ENCODE measurements at places on chromosomes 7 and 10.

DNA sequence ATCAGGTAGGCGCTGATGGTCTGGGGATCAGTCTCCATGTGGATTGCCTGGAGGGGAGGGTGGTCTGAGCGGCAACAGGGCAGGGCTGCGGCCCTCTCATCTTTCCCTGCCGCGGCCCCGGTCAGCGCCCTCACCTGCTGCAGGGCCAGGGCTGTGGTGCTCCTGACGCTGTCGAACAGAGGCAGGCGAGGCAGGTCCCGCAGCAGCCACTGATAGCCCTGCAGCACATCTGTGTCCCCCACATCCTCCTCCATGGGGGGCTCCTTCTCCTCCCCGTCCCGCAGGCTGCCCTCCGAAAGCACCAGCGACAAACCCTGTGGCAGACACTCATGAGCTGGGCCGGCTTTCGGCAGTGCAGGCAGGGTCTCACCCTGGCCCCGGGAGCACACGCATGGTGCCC is 19.0 kb downstream of the INTS1 start:
- DNase-seq = no peak

DNA sequence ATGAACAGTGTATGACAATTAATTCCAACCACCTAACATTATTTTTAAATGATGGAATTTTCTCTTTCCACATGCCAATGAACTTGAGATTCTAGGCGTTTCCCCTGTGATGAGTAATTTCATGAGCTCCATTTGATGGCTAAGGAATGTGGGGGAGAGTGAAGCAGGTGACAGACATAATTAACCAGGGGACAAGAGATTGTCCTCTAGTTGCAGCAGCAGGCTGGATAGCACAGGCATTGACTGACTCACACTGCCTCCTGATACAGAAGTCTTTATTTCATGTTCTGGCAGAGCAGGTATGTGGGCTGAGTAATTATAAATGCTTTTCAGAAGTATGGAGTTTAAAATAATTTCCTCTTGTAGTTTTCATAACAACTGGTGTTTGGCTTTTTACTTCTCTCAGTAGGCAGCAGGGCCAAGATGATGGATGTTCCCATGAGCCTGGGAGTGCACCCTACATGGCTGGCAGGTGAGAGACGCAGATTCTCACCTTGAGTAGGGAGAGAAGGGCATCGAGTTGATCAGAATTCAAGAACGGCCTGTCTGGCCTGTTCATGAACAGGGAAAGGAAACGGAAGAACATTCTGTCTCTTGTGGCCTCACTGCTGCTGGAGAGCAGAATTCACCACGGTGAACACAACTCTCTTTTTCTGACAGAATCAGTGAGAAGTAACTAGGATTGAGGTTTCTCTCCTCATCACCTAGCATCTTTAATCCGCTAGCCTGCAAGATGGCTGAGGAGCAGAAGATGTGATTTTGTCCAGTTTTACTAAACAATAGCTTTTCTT is 118.8 kb downstream of the AOAH start:
- DNase-seq = no peak

DNA sequence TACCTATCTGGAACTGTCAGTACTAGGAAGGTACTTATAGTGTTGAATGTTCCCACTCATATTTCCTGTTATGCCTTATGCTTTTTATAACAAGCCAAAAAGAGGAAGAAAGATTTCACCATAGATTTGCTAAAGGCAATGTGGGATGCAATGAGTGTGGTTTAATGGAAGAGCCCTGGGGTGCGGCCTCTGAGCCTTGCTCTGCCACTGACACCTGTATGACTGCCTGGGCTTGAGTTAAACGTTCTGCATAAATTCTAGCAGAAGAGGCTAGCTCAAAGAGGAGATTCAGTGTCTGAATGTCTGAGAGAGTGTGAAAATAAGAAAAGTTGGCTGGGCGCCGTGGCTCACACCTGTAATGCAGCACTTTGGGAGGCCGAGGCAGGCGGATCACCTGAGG is 143.8 kb downstream of the TPST1 start:
- DNase-seq = no peak

- no peak for DNase-seq
Measured at GRCh38 chr10:77628906-77629730, 8.5 kb downstream of the KCNMA1 start.

- no peak for DNase-seq
Measured at GRCh38 chr10:78648256-78648860, 420.4 kb upstream of the ZMIZ1 start.

DNA sequence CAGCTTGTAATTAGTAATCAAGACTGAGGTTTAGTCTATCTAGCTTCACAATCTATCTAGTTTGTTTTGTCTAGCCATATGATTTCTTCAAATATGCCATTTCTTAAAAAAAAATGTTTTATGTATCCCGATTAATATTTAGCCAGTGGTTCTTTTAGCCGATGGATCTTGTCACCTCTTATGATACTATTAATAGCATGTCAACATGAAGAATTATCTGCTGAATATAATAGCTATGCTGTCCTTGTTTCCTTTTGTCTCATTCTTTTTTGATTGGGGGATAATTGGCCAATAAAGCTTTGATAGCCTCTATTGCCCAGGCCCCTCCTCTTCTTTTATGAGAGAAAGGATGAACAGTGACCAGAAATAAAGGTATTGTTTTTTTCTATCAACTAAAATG is 32.8 kb downstream of the PTEN start:
- DNase-seq = no peak

DNA sequence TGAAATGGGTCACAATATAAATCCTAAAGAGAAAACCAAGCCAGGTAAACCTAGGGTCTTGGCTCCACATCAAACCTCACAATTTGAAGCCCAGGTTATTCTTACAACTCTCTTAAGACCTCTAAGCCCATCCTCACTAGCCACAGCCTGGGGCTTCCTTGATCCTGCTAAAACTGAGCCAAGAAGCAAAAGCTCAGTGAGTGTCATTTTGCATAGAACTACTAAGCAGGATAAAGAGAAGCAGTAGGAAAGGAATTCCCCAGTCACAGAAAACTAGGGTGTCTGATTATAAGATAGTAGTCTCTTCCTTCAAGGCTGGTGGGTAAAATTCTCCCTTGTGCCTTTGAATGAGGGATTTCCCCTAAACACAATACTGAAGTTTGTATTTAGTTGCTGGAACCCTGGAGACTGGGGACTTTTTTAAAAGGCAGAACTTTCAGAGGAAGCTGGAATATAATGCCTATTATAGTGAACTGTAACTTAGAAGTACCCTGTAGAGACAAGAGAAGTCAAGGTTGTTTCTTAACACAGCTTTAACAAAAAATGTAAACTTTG is 196.6 kb upstream of the KIAA1217 start:
- DNase-seq = no peak

- DNase-seq = peak; percentile 31
Measured at GRCh38 chr10:86958116-86958900, at the start of gene SNCG. Gene SNCG, plus strand, starts transcription at chr10:86958599. Its CDS starts 99 bp downstream, at chr10:86958698.

DNA sequence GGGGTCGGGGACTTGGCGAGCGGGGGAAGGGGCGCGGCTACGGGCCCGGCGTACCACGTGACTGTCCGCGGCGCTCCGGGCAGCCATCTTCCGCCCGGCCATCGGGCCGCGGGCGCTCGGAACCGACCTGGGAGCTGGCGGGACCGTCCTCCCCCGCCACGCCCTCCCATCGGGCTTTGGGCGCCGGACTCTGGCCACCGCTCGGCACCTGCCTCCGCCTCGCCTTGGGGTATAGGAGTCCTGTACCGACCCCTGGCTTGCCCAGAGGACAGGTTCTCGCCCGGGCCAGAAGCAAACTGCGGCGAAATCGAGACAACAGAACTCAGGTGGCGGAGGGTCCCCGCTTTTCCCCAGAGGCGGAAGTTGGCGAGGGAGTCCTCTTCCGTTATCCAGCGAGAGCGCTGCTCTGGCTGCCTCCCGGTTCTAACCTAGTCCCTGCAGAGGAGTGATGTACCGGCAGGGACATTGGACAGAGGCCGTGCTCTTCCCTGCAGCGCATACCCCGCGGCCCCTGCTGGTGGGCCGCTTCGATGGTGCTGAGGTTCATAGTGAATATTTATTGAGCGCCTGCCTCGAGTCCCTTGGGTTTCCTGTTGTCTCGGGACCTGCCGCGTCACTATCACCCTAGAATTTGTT is 1.2 kb upstream of the SGMS1 start:
- peak; percentile 43 for DNase-seq
